ENCODE measurements at places on chromosomes 2 and 18.

GRCh38 chr18:31679791-31680432 is 4.5 kb downstream of the B4GALT6 start:
- no peak for DNase-seq

DNA sequence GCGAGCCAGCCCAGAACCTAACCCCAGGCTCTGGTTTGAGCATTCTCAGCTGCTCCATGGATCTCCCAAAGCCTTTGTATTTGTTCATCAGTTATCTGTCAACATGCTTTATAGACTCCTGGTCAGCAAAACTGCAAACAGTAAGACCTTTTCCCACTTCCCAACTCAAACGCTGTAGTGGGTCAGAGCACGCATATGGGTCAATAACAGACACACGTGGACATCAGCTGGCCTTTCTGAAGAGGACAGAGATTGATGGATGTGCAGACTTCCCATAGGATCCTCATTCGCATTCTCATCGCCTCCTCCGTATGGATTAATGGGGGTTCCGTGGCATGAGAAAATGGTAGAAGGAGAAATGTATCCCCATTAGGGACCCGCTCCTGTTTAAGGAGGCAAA is 508.1 kb downstream of the EIPR1 start:
- DNase-seq, result no peak

GRCh38 chr18:49094979-49095632 is 144.3 kb upstream of the SMAD7 start:
- DNase-seq, result no peak

DNA sequence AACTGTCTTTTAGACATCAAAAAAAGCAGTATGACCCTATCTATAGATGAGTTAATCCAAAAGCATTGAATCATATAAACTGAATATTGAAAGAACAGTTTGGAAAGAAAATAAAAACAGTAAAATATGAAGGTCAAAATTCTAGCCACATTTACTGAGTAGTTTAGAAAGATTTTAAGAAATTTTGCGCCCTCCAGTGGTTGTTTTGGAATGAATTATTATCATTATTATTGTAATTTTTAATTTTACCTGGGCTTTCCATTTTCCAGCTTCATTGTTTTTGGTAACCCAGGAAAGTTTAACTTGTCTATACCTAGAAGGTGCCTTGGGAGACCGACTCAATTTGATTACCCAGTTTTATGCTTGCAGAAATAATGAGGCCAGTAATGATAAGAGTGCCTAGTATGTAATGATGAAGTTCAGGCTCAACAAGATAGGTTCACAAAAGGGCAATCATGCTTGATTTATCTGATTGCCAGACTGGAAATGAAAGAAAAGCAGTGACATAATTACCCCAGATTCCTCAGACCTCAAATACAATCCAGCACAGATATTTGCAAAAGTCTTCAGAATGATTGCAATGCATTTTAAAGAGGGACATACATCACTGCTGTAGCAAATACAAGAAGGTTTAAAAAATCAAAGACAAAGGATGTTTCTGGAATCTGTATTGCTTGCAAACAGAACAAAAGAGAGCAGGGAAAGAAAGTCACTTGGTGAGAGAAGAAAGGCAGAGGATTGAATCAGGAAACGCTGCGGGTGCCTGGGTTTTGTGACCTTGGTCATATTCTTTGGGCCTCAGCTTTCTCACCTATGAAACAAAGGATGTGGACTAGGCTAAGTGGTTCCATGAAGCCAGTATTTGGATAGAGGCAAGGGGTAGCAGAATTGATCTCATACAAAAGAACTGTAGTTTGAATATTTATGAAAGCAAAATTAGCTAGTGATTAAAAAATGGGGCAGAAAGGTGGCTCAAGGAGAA is 153.8 kb downstream of the MAP2 start:
- no peak for DNase-seq

DNA sequence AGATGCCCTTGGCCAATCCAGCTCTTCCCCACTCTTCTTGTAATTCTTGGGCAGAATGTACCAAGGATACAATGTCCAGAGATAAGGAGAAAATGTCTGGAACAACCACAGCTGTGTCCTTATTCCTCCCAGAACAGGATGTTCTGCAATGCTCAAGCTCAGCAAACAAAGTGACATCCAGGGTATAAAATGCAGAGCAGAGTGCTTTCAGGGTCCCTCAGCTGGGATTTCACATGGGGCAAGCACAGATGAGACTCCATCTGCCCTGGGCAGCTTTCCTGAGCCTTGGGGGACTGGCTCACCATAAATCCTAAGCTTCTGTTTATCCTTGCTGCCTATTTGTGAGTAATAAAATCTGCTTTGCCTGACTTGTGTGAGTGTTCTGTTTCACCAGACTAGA is 127.4 kb downstream of the VAPA start:
- DNase-seq, result no peak

DNA sequence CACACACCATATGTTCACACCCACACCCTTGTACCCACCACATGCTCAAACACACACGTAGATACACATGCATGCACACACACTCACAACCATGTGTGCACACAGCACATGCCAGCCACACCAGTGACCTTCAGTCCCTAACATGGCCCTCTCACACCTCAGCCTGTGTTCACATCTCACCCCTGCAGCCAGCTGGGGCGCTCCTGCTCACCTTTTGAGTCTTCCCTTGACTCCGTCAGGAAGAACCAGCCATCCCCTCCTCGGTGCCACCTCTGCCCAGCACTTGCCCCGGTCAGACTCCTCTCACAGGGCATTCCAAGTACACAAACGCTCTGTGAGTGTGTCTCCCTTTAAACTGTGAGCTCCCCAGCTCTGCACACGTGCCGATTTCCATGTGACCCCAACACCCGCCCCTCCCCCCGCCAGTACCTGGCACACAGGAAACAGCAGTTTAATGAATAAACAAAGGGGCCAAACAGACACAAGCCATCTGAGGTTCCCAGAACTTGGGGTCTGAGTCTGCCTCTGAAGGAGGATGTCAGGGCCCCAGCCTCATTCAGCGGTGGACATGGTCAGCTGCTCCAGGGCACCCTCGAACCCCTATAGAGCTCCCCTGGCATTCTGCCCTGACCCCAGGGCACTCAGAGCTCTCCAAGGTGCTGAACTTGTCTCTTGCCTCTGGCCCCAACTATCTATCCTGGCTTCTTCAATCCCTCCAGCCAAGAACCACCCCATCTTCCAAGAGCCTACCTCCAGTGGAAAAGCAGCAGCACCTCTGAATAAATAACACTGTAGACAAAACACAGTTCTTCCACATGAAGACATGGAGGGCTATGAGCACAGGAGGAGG is 252.9 kb downstream of the ATAD2B start:
- DNase-seq, result no peak

GRCh38 chr2:27264253-27264752 is 1.5 kb upstream of the SLC30A3 start:
- DNase-seq, result no peak

DNA sequence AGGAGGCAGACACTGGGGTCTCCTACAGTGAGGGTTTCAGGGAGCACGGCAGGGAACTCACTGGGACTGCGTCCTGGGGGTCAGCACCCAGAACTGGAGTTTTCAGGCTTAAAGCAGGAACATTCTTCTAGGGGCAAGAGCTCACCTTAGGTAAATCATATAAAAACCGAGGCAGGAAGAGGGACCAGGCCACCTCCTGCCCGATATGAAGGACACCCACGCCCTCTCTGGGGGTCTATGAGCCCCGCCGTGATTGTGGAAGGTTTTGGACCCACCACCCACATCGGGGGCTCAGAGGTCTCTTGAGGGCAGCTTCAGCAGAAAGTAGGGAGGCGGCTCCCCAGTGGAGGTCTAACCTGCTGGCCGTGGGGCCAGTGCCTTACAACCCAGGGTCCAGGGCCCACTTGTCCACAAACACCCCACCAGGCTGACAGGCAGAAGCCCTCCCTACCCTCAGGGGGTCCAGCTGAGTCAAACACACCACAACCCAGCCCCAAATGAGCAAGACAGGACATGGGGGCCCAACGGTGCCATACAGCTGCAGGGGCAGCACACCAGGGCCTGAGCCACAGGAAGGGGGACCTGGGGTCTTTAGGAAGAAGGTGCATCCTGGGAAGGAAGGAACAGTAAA is 25.3 kb downstream of the CROCC2 start:
- no peak for DNase-seq

DNA sequence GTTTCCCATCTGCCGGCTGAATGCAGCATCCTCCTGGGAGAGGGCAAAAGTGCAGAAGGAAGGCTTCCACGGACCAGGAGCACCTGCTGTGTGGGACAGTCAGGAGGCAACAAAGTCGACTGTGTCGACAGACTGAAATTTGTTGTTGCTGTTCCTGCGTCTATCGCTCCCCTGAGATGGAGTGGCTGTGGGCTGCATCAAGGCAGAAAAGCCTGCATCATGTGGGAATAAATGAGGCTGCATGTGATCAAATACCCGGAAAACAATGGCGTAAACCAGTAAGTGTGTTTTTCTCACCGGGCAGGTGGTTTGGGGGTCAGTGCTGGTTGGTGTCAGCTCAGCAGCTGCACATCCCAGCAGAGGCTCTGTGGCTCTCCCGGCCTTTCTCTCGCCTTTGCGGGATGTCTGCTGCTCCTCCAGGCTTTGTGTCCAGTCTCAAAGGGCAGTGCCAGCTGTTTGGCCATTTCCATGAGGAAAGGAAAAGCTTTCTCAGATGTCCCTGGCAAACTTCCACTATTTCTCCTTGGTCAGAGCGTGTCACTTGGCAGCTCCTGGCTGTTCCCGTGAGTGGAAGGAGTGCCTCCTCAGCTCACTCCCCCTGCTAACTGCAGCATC is 262.4 kb downstream of the NDUFA10 start:
- no peak for DNase-seq

DNA sequence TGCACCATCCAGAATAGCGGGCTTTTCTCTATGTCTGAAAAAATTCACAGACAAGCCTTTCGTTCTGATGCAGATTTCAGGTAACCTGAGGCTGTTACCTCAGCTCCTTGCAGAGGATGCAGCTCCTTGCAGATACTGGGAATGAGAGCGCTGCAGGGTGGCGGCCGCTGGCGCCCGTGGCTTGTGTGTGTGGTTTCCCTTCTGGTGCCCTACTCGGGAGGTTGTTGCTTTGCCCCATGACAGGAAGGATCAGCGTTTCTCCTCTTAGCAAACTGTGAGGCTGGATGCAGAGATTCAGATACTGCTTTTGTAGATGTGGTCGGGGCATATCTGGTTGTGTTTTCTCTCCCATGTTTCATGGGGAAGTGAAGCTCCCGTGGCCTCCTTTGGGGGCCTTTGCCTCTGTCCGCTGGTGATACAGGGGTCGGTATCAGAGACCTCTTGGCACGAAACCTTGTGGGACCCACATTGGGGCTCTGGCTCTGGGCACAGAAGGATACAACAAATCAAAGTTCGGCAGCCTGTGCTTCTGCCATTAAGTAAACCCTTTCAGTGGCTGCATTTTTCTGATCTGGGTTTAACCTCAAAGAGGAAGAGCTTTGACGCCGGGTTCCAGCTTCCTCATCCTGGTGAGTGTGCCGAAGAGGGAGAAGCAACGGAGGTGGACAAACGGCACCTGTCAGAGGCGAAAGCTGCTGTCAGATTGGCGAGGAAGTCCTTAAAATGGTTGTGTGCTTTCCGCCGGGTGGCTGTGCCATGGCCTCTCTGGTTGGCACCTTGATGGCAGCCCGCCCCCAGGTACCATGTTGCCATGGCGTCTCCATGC is 127.8 kb downstream of the MBP start:
- no peak for DNase-seq

DNA sequence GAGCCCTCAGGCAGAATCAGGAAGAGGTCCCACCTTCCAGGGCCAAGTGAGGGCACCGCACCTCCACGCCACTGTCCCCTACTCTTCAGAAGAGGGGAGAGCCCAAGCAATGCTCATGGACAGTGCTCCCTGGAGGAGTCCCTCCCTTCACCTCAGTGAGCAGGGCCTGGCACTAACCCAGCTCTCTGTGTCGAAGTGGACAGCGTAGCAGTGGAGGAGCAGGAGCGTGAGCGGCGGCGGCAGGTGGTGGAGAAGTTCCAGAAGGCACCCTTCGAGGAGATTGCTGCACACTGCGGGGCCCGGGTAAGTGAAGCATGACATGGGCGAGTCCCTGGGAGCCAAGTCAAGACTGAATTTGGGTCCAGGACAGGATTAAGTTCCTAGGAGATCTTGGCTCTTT is 16.7 kb downstream of the POMC start:
- no peak for DNase-seq

DNA sequence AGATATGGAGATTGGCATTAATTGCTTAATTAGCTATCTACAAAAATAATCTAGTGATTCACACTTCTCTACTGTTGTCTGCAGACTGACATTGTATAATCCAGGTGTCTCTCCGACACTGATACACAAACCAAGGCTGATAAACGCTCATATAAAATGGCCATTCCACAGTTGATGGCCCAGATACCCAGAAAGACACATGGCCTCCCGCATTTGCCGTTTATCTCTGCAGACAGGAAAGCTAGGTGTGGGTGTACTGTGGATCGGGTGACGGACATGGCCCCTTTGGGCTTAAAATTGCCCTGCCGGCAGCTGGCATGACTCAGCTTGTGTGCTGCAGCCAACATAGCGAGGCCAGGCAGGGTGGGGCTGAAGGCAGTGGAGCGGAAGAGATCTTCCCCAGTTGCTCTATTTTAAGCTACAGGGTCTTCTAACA is 18.5 kb downstream of the PMAIP1 start:
- peak; percentile 37 for DNase-seq

DNA sequence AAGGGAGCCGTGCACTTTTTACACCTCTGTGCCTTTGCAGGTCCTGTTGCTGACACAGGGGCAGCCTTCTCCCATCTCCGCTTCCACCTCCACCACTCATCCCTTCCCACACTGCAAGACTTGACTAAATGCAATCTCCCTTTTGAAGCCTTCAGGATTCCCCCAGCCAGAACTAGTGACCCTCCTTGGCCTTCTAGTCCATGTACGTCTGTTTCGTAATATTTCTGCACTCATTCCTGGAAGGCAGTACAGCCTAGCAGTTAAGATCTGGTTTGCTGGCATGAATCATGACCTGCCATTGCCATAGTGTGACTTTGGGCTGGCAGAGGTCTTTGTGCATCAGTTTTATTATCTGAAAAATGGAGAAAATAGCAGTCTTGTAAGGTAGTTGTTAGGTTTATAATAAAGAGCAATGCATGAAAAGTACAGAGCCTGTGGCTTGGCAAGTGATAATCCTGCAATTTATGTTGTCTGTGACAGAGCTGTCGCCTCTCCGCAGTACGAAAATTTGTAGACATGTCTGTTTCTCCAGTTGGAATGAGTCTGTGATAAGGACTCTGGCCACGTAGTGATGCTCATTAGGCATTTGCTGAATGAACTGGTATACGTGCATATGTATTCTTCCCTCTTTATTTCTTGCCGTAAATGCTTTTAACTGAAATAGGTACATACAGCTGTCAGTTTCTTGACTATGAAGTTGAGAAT is 36.7 kb downstream of the NCK2 start:
- DNase-seq, result no peak
